ENCODE measurements at places on chromosomes 6 and 20.

GRCh38 chr6:45772886-45773495 lies 242.7 kb downstream of the CLIC5 start:
- ATAC-seq, result no peak

GRCh38 chr6:92791403-92791802 lies 628.0 kb downstream of the EPHA7 start:
- ATAC-seq, result no peak

- peak; percentile 23 for ATAC-seq
Measured at GRCh38 chr20:38167851-38168760, 3.0 kb upstream of the TGM2 start.

DNA sequence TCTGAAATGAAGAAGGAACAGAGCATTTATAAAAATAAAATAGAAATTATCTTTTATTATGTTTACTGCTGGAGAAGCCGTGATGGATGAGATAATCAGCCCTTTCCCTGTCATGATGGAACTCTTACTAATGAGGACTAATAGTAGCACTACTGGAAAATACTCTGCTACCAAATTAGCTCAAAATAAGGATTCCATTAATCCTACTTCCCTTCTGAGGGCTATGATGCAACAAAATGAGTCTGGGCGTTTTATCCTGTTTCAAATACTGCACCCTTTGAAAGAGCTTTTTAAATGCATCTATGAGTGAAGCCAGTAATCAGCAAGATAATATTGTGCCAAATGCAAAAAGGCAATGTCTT lies 59.3 kb upstream of the CARMIL1 start:
- peak; percentile 25 for ATAC-seq

Measured in SK-N-SH treated with all-trans-retinoic acid at 6 μM for 48 hours (cell line).